ENCODE measurements at places on chromosomes 1 and 21.

GRCh38 chr1:151714820-151715725, 1.5 kb downstream of the CELF3 start:
- no peak for DNase-seq

- no peak for DNase-seq
Observed at GRCh38 chr1:234763367-234763766, 153.4 kb upstream of the IRF2BP2 start.

GRCh38 chr1:84634536-84635205, 55.6 kb downstream of the SSX2IP start:
- no peak for DNase-seq

DNA sequence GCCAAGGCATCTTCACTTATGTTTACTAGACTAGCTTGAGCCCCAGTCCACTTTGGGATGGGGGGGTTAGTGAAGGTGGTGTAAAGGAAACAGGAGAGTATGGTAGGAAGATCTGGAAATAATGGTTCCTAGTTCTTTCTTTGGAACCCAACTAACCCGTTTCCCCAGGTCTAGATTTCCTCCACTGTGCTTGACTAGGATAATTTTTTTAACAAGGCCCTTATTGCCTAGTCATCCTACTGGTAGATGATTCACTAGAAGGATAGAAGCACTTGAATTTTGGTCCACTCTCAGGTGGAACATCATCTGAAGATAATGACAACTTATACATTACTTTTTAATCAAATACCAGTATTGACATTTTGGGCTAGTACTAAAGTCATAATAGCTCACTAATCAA, 45.9 kb upstream of the MYOCOS start:
- no peak for DNase-seq

GRCh38 chr21:45611939-45612664, 31.4 kb upstream of the PCBP3 start:
- no peak for DNase-seq

- no peak for DNase-seq
Observed at GRCh38 chr21:43997766-43998742, 14.1 kb upstream of the TRAPPC10 start.

DNA sequence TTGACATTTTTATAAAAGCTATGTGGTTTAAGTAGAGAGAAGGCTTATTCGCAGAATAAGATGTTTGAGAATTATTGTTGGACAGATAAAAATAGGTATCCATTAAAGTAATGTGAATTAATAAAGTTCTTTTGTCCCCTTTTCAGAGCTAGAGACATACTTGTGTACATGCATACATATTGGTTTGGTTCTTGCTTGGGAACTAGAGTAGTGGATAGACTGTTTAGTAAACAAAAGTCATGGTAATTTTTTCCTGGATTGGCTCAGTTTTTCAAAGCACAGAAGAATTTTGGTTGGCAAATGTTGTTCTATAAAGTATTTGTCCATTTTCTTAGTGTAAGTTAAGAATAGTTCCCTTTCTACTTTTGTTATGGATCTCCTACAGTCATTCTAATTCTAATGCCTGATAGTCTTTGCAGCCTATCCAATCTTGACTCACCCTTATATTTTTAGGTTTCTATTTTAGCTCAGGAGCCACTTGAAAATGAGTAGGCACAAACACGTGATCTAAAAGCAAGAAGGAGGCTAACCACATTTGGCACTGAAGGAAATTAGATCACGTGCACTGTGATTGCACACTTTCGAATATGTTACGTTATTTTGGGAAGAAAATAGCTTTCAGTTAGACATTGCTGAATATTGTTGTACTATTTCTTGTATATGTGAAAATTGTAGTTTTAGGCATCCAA, 47.0 kb downstream of the RABGAP1L start:
- DNase-seq = peak; percentile 39

GRCh38 chr1:183283286-183283685, 97.2 kb downstream of the LAMC2 start:
- no peak for DNase-seq

GRCh38 chr1:50633465-50633864, 210.2 kb upstream of the DMRTA2 start:
- DNase-seq = no peak

DNA sequence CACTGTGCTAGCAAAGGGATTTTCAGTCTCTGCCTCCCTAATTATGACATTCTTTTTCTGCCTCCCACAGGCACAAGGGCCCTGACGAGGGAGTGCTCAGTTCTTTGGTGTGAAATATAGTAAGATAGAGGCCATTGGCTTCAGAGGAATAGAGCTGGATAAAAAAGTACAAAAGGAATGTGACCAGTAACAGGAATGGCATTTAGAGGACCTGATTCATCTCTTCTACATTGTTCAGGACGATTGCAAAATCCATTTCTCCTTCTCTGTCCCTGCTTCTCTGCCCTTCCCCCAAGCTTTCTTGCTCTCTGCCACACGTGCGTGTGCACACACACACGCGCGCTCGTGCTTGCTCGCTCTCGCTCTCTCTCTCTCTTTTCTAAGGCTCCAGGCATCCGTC, 668.2 kb downstream of the KIF26B start:
- DNase-seq = no peak

DNA sequence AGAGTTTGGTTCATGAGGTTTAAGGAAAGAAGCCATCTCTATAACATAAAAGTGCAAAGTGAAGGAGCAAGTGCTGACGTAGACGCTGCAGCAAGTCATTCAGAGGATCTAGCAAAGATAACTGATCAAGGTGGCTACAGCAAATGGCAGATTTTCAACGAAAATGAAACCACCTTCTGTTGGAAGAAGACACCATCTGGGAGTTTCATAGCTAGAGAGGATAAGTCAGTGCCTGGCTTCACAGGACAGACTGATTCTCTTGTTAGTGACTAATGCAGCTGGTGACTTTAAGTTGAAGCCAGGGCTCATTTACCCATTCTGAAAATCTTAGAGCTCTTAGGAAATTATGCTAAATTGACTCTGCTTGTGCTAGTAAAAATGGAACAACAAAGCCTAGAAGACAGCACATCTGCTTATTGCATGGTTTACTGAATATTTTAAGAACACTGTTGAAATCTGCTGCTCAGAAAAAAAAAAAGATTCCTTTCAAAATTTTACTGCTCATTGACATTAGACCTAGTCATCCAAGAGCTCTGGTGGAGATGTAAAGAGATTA, 10.5 kb downstream of the MAEL start:
- DNase-seq = no peak

DNA sequence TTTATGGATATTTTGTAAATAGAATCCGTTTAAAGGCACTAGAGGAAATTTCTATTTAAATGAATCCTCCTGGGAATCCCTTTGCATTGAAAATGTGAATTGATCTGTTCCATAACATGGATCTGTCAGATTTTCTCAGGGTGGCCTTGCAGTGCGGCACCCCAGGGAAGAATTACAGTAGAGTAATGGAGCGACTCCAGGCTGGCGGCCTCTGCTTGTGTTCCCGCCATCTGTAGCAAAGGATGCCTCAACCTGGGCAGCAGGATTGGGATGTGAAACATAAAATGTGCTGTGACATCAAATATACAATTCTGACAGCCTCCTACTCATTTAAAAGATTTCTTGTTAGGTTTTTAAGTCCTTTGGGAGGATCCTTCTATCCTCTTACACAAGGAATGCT, 115.9 kb downstream of the RHOU start:
- DNase-seq = no peak

DNA sequence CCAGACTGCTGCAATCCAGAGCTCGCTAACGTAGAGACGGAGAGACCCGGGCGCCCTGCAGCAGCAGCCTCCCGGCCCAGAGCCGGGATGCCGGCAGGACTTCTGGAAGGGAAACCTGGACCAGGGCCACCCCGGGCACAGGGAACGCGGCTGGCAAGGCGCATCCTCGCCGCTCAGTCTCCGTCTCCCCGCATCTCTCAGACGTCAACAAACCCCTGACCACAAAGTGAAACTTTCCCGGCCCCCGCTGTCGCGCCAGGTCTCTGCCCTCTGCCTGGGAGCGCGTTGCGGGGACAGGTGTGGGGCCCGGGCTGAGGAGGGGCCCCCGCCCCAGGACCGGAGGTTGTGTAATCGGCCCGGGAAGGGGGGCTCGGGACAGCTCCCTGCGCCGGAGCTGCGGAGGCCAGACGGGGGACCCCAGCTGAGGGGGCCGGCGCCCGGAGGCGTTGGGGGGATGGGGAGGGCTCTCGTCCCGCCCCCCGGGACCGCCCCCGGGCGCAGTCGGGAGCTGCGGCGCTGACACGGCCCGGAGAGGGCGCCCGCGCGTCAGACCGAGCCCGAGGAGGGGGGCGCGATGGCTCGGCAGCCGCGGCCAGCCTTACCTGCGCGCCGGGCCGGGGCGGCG, 116.6 kb upstream of the HIVEP3 start:
- DNase-seq = peak; percentile 25
